ENCODE measurements at places on chromosomes 7 and 10. TPM values are rescaled to one million over a fixed set of nuclear protein-coding genes. Genes with fewer than 3 reads are reported as not detected.

DNA sequence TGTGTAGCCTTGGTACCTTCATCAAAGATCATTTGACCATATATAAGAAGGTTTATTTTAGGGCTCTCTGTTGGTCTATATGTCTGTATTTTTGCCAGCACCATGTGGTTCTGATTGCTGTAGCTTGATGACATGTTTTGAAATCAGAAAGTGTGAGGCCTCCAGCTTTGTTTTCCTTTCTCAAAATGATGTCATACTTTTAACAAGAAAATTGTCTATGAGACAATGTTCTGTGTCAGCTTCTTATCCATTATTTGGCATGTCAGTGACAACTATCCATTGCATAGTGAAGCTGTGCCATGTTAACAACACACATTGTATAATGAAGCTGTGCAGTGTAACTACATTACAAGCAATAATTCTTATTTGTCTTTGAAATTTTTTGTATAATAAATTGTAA lies 9.1 kb upstream of the PPP1R9A start:
- DNase-seq: no peak

PODXL gene
- 15.5 TPM for total RNA-seq

DNA sequence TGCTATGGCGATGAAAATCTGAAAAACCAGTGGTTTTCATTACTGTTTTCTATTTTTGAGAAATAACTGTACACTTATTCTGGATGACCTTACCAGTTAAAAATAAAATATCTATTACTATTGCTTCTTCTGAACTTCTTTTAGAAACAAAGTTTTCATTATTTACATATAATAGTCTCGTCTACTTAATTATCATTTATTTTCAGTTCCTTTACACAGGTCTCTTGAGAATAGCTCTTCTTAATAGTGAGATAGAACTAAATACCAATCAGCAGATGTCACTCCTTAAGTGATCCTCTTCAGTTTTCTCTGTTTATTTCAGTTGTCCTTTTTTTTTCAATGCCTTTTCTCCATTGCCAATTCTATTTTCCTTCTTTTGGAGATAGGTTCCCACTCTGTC lies 4.3 kb upstream of the GLCCI1 start:
- no peak for DNase-seq

DNA sequence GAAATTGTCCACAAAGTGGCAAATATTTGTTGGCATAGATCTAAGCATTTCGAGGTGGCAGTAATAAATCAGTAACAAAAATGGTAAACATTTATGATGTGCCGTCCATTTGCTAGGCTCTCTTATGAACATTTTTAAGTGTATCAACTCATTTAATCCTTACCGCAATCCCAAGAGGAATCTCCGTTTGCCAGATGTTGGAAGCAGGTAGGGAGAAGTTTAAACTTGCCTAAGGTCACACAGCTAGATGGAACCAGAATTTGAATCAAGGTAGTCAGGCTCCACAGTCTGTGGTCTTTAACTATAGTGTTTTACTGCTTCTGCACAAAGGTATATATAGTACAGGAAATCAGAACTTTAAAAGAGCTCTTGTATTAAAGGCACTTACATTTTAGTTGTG lies 2.6 kb downstream of the MKLN1 start:
- DNase-seq: no peak

GRCh38 chr7:73671857-73672445 lies 4.3 kb downstream of the VPS37D start:
- no peak for DNase-seq

IQUB gene
- 0.21 TPM for total RNA-seq

GDF2 gene
- not detected for total RNA-seq

DPP6 gene
- not detected for total RNA-seq

FGFBP3 gene
- total RNA-seq: 1.9 TPM

PPP1R17 gene
- not detected for total RNA-seq

SLC26A5 gene
- not detected for total RNA-seq

DNA sequence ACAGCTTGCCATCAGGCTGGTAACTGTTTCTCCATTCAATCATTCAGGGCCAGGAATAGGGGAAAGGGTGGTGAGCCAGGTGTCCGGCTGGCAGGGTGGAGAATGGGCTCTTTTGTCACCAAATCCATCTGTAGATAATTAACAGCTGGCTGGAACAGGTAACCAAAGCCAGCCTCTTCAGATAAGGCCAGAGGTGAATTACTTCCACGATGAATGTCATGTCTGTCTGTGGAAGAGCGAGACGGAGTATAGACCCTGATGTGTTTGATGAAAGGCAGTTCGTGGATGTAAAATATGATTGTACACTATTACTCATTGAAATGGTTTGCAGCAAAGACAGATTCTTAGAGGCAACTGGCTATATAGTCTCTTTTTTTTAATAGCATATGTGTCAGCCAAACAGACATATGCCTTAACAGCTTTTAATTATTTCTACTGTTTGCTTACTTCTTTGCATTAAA lies 149.8 kb downstream of the KLF6 start:
- peak; percentile 49 for DNase-seq

- no peak for DNase-seq
These were observed 335.4 kb downstream of the CXCL12 start for GRCh38 chr10:44049301-44050015.

DNA sequence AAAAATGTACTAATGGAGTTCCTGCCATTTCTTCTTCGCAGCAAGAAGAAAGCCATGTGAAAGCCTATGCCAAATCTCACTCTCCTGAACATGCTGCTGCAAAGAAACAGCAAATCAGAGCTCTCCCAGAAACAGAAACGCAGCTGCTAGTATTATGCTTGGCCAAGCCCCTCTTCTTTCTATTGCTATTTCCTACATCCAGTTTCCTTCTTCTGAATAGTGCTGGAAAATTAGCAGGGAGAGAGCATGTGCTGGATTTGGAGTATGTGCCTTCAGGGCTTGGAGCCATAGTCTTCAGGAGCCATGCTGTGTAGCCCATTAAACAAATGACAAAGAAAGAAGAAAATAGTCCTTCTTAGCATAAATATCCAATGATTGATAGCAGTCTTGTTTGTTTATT lies 852.0 kb upstream of the PHF14 start:
- no peak for DNase-seq

- DNase-seq: no peak
These were observed 64.2 kb upstream of the PITRM1 start for GRCh38 chr10:3236644-3237404.

GRCh38 chr7:90766814-90767564 lies 170.9 kb downstream of the CDK14 start:
- DNase-seq: peak; percentile 40

DNA sequence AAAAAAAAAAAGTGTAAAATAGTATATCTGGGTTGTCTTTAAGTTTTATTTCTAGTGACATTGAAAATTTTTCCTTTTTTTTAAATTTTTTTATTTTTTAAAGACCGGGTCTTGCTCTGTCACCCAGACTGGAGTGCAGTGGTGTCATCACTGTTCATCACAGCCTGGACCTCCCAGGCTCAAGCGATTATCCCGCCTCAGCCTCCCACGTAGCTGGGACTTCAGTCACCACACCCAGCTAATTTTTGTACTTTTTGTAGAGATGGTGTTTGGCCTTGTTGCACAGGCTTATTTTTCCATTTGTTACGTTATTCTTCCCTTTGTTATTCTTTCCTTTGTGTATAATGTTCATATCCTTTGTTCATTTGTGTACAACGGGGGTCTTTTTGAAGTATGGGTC lies 30.1 kb downstream of the TSPAN14 start:
- DNase-seq: no peak

DNA sequence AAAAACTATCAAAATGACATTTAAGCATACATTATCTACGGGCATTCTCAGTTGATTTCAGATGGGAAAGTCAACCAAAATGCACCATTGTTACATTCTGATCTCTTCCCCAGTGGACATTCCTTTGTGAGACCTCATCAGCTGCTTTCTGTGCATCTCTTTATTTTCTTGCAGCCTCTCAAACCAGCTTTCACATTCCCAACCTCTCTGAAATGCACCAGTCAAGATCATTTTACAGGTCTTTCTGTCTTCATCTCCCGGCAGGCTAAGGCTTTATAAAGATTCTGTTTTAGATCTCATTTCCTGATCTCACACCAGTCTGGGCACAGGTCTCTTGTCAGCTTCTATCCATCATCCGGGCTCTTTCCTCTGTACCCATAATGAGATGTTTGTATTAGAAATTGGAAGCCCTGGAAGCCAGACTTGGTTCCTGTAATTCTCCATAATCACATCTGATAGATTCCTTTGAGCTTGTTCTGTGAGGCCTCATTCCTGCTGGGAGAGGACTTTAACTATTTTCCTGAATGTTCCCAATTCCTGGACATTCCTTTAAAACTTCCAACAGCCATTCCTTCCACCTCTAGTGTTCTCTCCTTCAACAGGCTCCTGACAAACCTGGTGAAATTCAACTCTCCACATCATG lies 44.3 kb upstream of the ARL4A start:
- DNase-seq: no peak

DNA sequence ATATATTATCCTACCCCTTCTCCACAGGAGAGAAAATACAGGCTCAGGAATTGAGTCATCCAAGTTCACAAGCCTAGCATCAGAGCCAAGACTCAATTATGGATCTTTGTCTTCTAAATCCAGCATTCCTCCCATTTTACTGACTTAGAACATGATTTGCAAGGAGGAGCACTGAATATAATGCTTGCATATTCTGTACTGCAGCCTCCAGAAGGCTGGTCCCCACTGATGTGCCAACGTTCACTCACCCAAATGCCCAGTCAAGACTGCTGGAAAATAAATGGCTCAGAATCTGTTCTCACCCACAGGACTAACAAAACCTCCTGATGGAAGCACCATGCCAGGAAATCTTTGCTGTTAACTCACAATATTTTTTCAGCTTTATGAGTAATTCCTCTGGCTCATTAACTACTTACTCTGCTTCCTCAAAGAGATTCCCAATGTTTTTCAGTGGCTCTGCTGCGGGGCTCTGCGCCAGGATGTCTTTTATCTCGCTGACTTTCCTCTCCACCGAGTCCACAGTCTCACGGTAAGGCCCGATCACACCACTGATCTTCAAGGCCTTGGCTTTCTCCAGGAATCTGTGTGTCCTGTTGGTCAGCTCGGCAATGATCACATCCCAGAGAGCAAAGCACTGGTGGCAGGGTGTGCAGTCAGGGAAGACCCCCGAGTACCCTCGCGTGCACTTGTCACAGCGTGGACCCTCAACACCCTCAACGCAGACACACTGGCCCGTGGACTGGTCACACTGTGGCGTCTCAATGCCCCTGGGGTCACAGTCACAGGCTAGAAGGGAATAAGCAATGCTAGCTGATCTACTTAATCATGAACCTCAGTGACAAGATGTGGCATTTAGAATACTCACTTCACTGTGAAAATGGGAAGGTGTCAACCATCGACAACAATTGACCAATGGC lies 48.8 kb downstream of the DLD start:
- no peak for DNase-seq

SLC29A4 gene
- 1.9 TPM for total RNA-seq

MRC1 gene
- total RNA-seq: not detected

DNA sequence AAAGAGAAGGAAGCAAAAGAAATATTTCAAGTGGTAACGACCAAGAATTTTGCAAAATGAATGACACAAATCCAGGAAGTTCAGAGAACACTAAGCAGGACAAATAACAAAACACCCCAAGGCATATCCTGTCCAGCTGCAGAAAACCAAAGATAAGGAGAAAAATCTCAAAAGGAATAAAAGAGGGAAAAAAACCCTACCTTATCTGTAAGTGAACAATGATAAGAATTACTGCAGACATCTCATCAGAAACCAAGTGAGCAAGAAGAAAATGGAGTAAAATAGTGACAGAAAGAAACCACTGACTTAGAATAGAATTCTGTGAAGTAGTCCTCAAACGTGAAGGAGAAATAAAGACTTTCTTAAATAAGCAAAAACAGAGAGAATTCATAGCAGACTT lies 21.8 kb downstream of the CARD11 start:
- no peak for DNase-seq

DNA sequence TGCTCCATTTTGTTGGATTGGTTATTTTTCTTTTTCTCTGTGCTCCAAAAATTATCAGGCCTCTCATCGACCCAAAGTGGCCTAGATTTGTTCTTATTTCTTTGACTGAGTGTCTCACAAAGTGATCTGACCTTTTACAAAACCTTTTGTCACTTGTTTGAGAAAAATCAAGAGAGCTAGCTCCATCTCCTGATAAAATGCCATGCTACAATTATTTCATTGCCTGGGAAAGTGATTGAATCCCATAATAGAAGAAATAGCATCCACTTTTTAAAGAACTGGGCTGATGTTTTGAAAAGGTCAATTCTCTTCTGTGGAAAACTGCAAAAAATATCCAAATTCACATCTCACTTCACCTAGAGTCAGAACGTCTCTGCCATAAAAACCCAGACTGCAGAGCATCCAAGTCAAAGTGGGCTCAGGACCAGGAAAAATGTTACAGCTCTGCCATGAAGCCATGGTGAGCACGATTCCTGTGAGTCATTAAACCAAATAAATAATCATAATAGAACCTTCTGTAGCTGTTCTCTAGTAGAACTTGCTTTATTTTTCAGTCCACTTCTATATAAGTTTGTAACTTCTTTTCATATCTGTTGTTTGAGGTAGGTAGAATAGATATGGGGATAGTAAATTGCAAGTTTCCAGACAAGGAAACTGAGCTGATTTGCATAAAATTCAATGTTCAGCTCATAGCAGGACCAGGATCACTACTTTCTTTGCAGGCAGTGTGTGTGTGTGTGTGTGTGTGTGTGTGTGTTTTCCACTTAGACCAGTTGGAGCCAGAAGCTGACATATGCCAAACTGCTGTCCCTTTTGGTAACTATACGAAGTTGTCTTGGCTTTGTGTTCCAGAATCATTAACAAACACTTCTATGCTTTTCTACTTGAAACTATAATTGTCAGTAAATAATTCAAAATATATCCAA lies 632.5 kb upstream of the ANKRD30A start:
- no peak for DNase-seq

DNA sequence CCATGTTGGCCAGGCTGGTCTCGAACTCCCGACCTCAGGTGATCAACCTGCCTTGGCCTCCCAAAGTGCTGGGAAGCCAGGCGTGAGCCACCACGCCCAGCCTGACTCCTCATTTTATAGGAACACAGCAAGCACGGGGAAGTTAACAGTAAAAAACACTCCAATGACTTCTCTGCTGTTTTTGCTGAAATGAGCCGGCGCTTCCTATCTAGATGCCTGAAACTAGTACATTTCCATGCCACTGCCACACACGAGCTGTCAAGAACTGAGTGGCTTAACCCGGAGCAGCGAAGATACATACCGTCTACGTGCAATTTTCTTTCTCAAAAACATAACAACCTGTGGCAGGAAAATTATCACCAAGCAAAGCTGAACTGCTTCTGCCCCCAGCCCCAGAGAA lies 16.8 kb downstream of the DAGLB start:
- DNase-seq: no peak

ARID5B gene
- total RNA-seq: 9.5 TPM

DNA sequence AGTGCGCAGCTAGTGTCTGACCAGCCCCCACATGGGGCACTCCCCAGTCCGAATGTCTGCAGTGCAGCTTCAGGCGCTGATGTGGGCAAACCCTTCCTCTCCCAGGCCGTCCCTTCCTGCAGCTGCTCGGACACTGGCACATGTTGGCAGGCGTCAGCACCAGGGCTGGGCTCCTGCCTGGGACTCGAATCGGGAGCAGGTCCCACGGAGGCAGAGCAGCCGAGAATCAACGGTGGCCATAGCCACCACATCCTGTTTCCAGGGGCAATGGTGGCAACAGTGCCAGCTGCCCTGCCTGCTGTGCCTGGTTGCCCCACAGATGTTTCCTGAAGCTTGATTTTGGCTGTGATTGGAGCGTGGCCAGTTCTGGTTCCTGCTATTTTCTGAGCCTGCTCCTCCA lies 65.8 kb downstream of the MGMT start:
- no peak for DNase-seq
